ENCODE measurements at places on chromosomes 16 and 17. TPM values are rescaled to one million over a fixed set of nuclear protein-coding genes. Genes with fewer than 3 reads are reported as not detected.

VASN gene
- 0.16 TPM for total RNA-seq

CMTM1 gene
- 9.1 TPM for total RNA-seq

CIBAR2 gene
- not detected for total RNA-seq

MEFV gene
- total RNA-seq: 0.18 TPM

TNRC6C gene
- total RNA-seq: 18.4 TPM

TMEM100 gene
- total RNA-seq: not detected

TMC8 gene
- total RNA-seq: 196 TPM

CCL3 gene
- total RNA-seq: 222 TPM

SPATA22 gene
- total RNA-seq: not detected

SLC22A31 gene
- total RNA-seq: 0.71 TPM

KRTAP2-2 gene
- total RNA-seq: not detected

PRAC2 gene
- not detected for total RNA-seq

SCARF1 gene
- 3.3 TPM for total RNA-seq

CACNA1G gene
- not detected for total RNA-seq

ULK2 gene
- total RNA-seq: 13.1 TPM

AMZ2 gene
- 111 TPM for total RNA-seq

CDH13 gene
- not detected for total RNA-seq

MT1G gene
- 24.5 TPM for total RNA-seq

ZNF688 gene
- 9.2 TPM for total RNA-seq

GAS2L2 gene
- total RNA-seq: not detected

MEAK7 gene
- 15.4 TPM for total RNA-seq

PYY gene
- not detected for total RNA-seq

HSPB9 gene
- not detected for total RNA-seq

PIRT gene
- total RNA-seq: not detected

SKAP1 gene
- 60.5 TPM for total RNA-seq

TBC1D3H gene
- not detected for total RNA-seq

KCNG4 gene
- total RNA-seq: not detected

FAM83G gene
- total RNA-seq: 14.0 TPM

USP31 gene
- 8.0 TPM for total RNA-seq

MYLK3 gene
- 0.32 TPM for total RNA-seq

ICAM2 gene
- total RNA-seq: 85.6 TPM

PTGES3L gene
- total RNA-seq: 1.9 TPM

C16orf95 gene
- total RNA-seq: 12.4 TPM

CACNG3 gene
- total RNA-seq: not detected

DHX38 gene
- 86.3 TPM for total RNA-seq

COG4 gene
- 44.5 TPM for total RNA-seq

COTL1 gene
- 478 TPM for total RNA-seq

CDRT4 gene
- 8.0 TPM for total RNA-seq

STAT5A gene
- 302 TPM for total RNA-seq

SMURF2 gene
- total RNA-seq: 13.1 TPM

KRTAP2-3 gene
- not detected for total RNA-seq

NPIPA7 gene
- total RNA-seq: 6.1 TPM

DNASE1L2 gene
- total RNA-seq: 2.2 TPM

CCL17 gene
- 0.37 TPM for total RNA-seq

DNASE1 gene
- total RNA-seq: 14.6 TPM

ATP2A3 gene
- 147 TPM for total RNA-seq

VEZF1 gene
- total RNA-seq: 37.1 TPM

GRAPL gene
- 5.3 TPM for total RNA-seq

ANKRD40CL gene
- total RNA-seq: not detected

SLC25A19 gene
- 101 TPM for total RNA-seq

ABCC11 gene
- 0.09 TPM for total RNA-seq

ODAD4 gene
- 0.85 TPM for total RNA-seq

CD300E gene
- not detected for total RNA-seq

CARD14 gene
- total RNA-seq: not detected

TPSG1 gene
- not detected for total RNA-seq

AARSD1 gene
- total RNA-seq: 75.3 TPM

SSTR5 gene
- total RNA-seq: not detected
